ENCODE measurements at places on chromosomes 5 and 9.

- no peak for DNase-seq
These were observed 333.0 kb downstream of the PDE4D start for GRCh38 chr5:59560553-59560952.

- DNase-seq: no peak
These were observed 91.5 kb upstream of the TUT7 start for GRCh38 chr9:86445671-86446070.

DNA sequence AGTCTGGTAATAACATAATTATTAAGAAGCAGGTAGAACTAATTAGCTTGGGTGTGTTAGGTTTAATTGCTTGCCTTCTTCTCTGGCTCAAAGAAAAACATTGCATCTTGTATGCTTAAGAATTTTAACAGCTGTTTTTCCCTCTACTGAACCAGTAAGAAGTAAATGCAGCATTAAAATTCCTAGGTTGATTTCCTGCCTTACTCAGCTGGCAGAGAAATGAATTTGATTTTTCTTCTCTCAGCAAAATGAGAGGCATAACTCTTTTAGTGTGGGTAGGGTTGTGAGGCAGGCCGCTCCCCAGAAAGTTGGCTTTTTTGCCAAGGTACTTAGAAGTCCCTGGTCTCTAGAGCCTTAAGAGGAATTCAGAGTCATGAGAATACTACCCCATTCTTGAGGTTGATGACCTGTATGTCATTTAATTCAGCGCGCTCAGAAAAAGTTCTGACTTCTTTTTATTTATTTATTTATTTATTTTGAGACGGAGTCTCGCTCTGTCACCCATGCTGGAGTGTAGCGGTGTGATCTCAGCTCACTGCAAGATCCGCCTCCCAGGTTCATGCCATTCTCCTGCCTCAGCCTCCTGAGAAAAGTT, 302.6 kb downstream of the ARHGEF28 start:
- DNase-seq: no peak

GRCh38 chr9:92234514-92234913, 59.0 kb downstream of the IARS1 start:
- no peak for DNase-seq

- DNase-seq: no peak
These were observed 50.8 kb downstream of the DTWD2 start for GRCh38 chr5:118937393-118938061.

- no peak for DNase-seq
These were observed 45.0 kb downstream of the MED10 start for GRCh38 chr5:6333182-6333905.

DNA sequence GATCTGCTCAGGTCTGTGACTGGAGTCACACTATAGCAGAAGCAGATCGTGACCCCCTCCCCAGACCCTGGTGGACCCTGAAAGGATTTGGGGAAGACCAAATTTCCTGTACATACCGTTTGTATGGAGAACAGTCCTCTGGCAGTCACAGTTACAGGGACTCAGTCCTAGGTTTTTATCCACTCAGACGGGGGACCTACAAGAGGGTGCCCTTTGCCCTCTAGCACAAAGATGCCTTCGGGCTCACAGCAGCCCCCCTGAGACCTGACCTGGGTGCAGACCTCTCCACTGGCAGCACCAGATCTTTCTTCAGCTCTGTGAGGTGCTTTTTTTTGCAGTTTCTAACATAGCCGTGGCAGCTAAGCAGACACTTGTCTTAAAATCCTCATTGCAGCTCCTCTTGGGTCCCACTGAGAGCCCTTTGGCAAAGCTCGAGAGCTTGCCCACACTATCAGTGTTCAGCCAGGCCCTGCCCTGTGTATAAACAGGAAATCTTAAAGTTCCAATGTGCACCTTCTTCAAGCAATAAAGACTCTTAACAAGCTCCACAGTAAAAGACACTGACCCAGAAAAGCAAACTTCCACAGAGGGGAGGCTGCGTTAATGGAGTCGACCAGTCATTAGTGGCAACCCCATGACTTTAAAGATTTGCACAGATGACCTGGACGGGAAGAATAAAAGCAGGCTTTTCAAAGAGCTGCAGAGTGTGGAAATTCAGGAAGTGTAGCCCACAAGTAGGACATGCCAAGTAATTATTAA, 71.8 kb upstream of the LHFPL2 start:
- DNase-seq: no peak

- DNase-seq: no peak
These were observed 42.9 kb downstream of the ADGRV1 start for GRCh38 chr5:90601468-90601867.

- DNase-seq: no peak
These were observed 94.3 kb downstream of the PRKACG start for GRCh38 chr9:68919661-68920060.

- no peak for DNase-seq
These were observed 8.4 kb upstream of the IL6ST start for GRCh38 chr5:56003179-56003578.

DNA sequence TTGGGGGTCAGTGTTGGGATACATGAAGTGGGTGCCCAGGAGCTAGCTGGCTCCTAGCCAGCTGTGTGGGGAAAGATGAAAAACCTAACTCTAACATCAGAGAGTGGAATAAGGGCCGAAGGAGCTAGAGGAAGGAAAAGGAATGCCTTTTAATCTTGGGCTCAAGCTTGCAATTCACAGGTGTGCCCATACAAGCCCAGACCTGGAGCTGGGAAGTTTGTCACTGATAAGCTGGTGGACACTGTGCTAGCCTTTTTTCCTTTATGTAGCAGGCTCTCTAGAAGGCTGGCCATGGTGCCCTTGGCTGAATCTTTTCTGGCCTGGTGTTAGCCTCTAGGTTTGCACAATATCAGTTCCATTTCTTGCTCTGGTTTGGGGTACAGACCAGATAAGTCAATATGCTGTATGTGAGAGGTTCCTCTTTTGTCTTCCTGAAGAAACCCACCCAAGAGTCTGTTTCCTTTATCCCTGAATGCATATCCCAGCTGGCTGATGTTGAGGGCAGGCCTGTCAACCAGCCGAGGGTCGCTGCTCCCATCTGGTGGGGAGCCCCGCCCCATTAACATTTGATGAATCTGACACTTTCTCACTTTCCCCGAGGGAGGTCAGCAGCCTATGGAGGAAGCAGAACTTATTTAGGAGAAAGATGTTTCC, 92.4 kb upstream of the CXCL14 start:
- DNase-seq: no peak

GRCh38 chr5:79227484-79228025, 8.4 kb upstream of the JMY start:
- DNase-seq: no peak

- DNase-seq: no peak
These were observed 714 bp upstream of the IER5L start for GRCh38 chr9:129178568-129179382.

DNA sequence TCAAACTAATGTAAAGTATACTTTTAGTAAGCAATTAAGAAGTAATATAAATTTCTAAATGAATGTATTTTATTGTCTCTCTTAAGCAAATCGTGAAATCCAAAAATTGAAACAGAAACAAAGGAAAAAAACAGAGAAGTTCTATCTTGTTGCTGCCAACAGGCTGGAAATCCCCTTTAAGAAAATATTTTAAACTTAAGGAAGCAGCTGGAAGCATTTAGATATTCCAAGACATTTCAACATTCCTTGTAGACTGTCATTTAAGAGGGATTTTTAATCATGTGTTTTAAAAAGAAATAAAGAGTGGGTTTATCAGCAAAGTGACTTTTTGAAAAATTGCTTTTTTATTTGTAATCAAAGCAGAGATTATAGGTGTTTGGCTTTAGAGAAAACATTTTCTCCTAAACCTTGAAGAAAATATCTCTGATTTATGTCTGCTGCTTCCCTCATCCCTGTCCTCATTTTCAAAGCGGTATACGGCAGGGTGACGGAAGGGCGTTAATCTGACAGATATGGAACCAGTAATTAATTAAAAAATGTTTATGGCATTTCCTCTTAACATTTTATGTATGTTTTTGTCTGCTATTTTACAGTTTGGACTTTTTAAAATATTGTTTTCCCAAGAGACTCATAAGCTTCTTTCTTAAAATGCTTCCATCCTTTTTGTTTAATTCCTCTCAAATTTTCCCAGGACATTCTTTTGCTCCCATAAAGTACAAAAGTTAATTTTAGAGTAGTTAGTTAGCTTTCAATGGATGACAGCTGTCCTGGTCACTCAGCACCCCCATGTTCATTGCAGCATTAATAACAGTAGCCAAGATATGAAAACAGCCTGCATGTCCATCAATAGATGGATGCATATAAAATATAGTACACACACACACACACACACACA, 245.6 kb downstream of the LURAP1L start:
- DNase-seq: no peak

GRCh38 chr9:18438300-18438925, 35.5 kb upstream of the ADAMTSL1 start:
- DNase-seq: no peak

DNA sequence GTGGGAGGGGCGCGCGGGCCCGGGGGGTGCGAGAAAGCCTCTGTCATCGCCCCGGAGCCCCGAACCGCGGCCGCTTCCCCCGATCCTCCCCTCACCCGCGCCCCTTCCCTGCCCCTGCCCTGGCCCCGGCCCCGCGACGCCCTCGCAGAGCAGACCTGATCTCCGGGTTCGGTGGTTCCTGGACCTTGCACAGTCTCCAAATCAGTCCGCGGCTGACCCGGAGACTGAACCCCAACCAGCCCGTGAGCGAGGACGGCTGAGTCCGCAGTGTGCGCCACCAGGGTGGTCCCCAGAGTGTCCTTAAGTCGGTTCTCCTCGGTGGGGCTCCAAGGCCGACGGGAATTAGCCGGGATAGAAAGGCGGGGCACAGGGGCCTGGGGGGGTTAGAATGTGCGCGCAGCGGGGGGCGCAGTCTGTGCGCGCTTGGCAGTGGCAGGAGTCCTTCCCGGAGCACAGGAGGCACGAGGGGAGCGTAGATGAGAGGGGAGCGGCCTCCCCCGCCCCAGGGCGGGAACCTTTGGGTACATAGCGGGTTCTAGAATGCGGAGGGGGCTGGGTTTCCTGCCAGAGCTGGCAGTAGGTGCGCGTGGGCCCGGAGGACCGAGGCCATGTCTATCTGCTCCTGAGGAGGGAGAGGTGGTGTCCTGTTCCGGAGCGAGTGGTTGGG, 779 bp downstream of the PKN3 start:
- no peak for DNase-seq

- DNase-seq: no peak
These were observed 188.8 kb downstream of the NTRK2 start for GRCh38 chr9:84858364-84858763.

DNA sequence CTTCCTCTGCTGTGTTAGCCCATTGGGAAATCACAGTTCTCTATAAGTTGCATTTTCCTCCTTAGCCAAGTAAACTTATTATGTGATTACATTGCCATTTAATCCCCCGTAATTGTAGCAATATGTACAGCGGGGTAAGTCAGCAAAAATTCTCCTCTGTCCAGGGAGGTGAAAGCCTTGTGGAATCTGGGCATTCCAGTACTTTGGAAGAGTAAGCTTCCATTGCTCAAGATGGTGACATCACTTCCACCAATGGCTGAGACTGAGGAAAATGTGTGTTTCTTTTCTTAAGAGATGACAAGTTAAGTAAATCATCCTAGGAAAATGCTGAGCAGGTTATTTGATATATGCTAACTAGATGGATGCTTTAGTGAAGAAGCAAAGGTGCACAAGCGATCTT, 436.7 kb downstream of the CETN3 start:
- DNase-seq: no peak

DNA sequence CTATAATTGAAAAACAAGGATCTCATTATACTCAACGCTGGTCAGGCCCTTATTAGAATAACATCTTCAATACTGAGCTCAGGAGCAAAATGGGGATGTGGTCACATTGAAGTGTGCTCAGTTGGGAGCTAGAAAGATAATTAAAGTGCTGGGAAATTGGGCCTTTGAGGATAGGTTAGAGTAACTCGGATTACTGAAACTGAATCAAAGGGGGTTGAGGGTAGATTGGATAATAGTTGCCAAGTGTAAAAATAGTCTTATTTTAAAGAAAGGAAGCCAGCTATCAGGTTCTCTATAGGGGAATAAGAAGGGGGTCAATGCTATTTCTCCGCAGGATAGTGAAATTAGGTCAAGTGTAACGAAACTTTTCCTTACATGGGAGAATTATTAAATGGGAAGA, 391.0 kb upstream of the PTPRD start:
- no peak for DNase-seq
